ENCODE measurements at places on chromosomes 1 and 21.

- DNase-seq = no peak
Measured at GRCh38 chr1:110872745-110873720, at the start of gene CD53. Gene CD53, plus strand, starts transcription at chr1:110873148. Its CDS starts 18,261 bp downstream, at chr1:110891409.

- no peak for DNase-seq
Measured at GRCh38 chr21:43712268-43712942, 6.5 kb upstream of the PDXK start.

- no peak for DNase-seq
Measured at GRCh38 chr1:214570442-214570841, 19.0 kb upstream of the PTPN14 start.

GRCh38 chr1:8097077-8097799 lies 71.1 kb upstream of the ERRFI1 start:
- no peak for DNase-seq

DNA sequence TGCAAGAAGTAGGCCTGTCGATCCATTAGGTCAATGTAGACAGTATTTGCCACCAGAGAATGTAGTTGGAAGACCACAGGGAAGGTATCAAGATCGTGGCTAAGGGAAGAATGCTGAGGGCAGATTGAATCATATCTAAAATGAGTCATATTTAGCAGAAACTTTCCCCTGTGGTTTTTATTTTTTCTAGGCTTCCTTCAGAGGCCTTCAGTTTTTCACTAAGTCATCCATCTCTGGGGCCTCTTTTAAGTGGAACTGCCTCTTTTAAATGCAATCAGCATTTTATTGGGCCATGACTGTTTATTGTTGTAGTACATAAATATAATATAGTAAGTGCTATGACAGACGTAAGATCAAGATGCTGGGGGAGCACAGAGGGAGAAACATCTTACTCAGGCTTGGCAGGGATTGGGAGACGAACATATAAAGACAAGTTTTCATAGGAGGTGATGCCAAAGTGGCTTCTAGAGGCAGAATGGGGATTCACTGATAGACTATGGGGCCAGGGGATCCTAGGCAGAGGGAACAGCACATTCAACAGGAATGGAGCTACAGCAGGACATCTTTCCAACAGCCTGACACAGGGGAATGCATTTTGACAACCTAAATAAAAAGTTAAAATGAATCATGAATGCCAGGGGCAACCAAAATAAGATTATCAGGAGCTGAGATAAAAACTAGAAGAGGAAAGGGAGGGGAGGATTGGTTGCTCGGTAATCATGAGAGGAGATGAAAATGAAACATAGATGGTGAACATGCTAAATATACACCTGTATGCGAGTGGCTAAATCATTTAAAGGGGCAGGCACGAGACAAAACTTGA lies 20.1 kb downstream of the UBE2U start:
- DNase-seq = no peak

DNA sequence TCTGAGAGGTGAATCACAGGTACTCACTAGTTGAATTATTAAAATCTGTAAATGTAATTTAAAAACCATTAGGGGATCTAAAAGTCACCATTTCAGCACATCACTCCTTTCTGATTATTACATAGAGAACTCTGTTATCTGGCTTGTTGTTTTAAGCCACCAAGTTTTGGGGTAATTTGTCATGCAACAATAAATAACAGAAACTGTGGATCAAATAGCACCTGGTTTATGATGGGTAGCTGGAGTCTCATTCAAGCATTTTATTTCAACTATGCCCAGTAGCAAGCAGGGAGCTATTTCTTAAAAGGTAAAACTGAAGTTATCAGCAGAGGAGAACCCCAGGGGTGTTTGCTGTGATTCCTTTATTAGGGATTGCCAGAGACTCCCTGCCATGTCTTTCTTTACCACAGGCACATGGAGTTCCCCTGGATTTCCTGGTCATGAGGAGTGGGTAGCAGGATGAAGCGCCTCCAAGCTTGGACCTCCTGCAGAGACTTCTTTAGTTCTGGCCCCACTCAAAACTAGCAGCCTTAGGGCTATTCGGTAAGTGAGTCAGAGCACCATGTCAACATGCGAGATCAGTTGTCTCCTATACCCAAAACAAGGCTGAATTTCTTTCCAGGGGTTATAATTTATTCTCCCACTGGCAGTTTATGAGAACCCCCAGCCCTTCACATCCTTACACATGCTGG lies 179.2 kb downstream of the GIPC2 start:
- no peak for DNase-seq

DNA sequence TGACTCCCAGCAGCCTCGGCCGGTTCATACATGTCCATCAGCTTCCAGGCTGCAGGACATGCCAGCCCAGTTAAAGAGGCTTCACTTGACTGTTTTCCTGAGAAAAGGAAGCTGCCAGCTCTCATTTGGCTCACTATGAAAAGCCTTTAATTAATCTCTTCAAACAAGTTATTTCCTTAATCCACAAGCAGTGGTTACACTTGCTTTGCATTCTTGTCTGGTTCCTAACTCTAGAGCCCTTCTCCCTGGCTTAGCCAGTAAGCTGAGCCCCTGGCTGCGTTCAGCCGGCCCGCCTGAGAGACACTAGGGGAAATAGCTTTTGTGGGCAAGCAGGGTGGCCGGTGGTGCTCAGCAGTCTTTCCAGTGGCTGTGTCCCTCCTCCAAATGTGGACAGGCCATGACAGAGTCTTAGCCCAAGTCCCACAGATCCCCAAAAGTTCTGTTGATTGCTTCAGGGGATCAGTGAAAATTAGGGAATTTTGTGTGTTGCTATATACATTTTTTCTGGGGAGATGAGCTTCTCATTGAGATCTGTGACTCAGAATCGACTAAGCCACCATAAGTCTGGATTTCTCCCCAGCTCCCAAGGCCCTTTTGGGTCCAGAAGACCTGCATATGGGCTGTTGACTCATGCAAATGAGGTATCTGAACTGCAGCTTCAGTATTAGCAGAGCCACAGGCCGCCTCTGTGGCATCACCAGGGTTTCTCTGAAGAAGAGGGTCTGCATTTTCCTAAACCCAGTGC lies 10.1 kb downstream of the ATF3 start:
- DNase-seq = no peak

DNA sequence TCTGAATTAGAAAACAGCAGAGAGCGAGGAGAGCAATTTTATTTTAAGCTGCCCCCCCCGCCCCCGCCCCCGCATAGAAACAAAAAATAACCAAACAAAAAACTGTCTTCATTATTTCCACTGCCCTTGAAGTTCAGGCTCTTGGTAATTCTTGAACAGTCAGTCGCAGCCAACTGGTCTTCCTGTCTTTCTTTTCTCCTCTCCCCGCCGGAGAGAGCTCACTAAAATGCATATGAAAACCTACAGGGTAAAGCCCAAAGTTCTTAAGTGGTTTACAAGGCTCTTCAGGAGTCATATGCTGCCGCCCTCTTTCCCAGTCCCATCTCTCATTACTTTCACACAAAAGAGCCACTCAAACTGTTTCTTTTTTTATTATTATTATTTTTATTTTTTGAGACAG lies 1.1 kb upstream of the ANKRD35 start:
- no peak for DNase-seq

DNA sequence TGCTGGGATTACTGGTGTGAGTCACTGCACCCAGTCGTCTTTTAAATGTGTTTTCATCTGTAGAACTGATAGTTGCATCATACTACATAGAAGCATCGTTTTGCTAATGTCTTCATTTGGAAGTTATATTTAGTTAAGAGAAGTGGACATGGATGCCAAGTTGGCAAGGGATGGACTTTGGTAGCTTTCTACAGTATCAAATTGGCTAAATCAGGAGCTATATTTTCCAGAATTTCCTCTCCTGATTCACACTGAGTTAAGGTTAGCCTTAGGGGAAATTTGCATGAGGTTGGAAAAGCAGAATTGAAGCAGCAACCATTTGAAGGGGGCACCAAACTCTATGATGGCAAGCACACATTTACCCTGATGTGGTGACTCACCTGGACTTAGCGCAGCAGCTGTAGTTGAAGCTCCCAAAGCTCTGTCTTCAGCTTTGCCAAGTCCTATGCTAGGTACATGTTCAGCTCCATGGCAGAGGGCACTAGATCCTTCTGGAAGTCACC lies 43.9 kb downstream of the DUSP10 start:
- no peak for DNase-seq

GRCh38 chr1:92964998-92965397 lies 3.7 kb upstream of the DIPK1A start:
- DNase-seq = no peak

GRCh38 chr1:208213786-208214185 lies 30.4 kb downstream of the PLXNA2 start:
- DNase-seq = no peak

- DNase-seq = no peak
Measured at GRCh38 chr1:179126338-179127060, 44.6 kb downstream of the TOR3A start.

DNA sequence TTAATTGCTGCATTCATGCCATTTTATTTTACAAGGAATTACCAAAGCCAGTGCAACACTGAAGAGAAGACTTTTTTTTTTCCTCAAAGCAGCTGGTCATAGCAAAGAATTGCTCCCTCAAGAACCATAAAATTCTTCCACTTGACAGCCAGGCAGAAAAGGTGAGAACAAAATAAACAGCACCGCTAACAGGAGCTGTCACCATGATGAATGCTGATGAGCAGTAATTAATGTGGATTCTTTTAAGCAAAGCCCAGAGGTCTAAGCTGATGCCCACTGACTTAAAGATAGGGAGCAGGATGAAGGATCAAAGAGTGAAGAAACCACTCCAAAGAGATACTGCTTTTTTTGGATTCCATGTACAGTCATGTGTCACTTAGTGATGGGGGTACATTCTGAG lies 428.4 kb downstream of the BRINP3 start:
- DNase-seq = no peak

GRCh38 chr1:4877426-4877825 lies 223.0 kb downstream of the AJAP1 start:
- no peak for DNase-seq

Data from stimulated activated CD8-positive, alpha-beta memory T cell treated with anti-CD3 and anti-CD28 coated beads, Interleukin-2, amount 100 ng/mL, for 48 hours (primary cell).